Pancreas (tissue), 10 donors: ENCODE measurements at places on chromosomes 12 and 14. TPM values are rescaled to one million over a fixed set of nuclear protein-coding genes. Genes with fewer than 3 reads are reported as not detected.

FOXG1 gene
- not detected for total RNA-seq

DEPDC4 gene
- 2.2 TPM for total RNA-seq

GRCh38 chr12:77686760-77687159, 143.9 kb upstream of the NAV3 start:
- no peak for DNase-seq

GRCh38 chr12:92162079-92162478, 16.4 kb upstream of the BTG1 start:
- no peak for DNase-seq

- peak; percentile 84 for DNase-seq
Measured at GRCh38 chr14:29805415-29806123, 122.1 kb downstream of the PRKD1 start.

- DNase-seq, result no peak
Measured at GRCh38 chr14:59044707-59045106, 143.8 kb upstream of the DAAM1 start.

GRCh38 chr14:85576848-85577542, 47.1 kb downstream of the FLRT2 start:
- no peak for DNase-seq

CIDEB gene
- total RNA-seq, result 8.6 TPM

DNA sequence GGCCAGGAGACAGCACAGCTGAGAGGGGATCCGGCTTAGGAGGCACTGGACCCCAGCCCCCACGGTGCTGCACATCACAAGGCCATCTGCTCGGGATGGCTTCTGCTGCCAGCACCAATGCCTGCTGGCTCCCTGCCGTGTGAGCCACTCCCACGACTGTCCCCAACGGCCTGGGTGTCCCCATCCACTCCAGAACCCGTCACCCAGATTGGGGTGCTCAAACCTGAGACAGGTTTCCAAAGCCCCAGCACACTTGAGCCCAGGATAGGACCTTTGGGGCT, 102.4 kb downstream of the RFLNA start:
- no peak for DNase-seq

- no peak for DNase-seq
Measured at GRCh38 chr14:54881761-54882401, 20.7 kb downstream of the GCH1 start.

- no peak for DNase-seq
Measured at GRCh38 chr14:100103250-100104005, 38.2 kb downstream of the EVL start.

KLRF1 gene
- total RNA-seq, result 0.28 TPM

GRCh38 chr14:38589747-38590350, 334.0 kb upstream of the CLEC14A start:
- no peak for DNase-seq

GRCh38 chr14:94925416-94926173, 155.7 kb upstream of the GSC start:
- no peak for DNase-seq

GALNT16 gene
- total RNA-seq, result 3.0 TPM

GRCh38 chr14:22164616-22165015, 424.4 kb downstream of the DAD1 start:
- no peak for DNase-seq

DNA sequence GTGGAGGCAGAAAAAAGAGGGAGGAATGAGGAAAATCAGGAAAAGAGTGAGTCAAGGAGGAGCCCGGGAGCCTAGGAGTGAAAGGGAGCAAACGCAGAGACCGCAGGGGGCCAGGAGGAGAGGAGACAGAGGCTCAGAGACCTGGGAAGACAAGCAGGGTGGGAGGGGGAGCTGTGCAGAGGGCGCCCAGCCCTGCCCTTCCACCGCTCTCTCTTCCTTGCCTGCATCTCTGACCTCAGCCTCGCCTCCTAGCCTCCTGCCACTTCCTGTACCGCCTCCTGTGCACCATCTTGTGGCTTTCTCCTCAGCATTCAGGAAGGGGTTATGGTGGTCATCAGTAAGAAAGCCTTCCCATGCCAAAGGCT, 1.3 kb downstream of the CLSTN3 start:
- DNase-seq, result no peak

- no peak for DNase-seq
Measured at GRCh38 chr14:95246870-95247269, 72.8 kb downstream of the CLMN start.

GRCh38 chr12:43147878-43148277, 404.1 kb downstream of the ADAMTS20 start:
- DNase-seq, result no peak

GRCh38 chr14:52907949-52908348, 42.9 kb downstream of the FERMT2 start:
- DNase-seq, result no peak

DNA sequence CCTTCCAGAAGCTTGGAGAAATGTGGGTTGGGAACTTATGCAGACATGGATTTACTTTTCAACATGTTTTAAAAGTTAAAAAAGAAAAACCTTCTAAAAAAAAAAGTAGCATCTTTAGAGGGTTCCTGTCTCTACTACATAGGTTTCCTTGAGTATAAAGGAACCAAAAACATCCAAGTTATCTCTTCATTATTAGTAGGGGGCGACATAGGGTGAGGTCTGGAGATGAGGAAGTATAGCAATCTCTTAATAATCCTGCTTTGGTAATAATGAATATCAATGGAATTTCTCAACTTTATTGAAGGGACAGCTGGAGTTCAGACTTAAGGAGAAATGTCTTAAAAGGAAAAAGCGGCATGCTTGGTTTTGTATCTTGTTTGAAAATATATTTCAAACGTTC, 6.5 kb upstream of the PLXNC1 start:
- no peak for DNase-seq

GRCh38 chr12:42886160-42886559, 296.6 kb upstream of the PRICKLE1 start:
- no peak for DNase-seq

DNA sequence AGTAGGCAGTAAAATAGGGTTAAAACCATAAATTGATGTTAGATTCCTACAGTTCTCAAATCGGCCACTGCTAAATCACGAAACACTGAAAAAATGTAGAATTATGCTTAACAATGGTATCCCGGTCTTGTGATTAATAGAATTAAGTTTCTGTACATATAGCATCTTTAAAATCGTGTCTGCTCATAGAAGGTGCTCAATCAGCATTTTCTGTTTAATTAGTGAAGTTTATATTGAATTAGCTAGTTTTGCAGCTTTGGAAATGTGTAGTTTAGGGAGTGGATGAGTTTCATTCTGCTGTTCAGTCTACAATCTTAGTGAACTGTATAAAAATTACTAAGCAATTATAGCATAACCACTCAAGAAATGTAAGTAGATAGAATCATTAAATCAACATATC, 1075.8 kb upstream of the FLRT2 start:
- no peak for DNase-seq

HIGD1C gene
- not detected for total RNA-seq

ANKS1B gene
- 1.5 TPM for total RNA-seq

GRCh38 chr14:68730811-68731425, 61.9 kb downstream of the ZFP36L1 start:
- DNase-seq, result no peak

POTEG gene
- total RNA-seq, result not detected

PGF gene
- total RNA-seq, result 1.5 TPM

GRCh38 chr12:131066886-131067490, 113.3 kb downstream of the ADGRD1 start:
- no peak for DNase-seq

DNA sequence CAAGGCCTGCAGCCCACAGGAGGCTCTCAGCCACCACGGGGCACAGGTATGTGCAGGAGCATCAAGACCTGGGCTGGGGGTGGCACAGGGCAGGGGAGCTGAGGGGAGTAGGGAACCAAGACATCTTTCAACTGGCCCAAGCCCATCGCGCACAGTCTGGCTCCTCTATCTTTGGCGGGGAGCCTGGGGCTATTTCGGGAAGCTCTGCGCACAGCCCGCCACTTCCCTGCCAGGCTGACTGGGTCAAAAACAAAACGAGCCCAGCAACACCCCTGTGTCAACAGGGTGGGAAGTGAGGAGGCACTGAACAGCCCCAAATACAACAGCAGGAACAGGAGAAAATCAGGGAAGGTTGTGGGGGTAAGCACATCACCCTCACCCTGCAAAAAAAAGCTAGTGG, 83.9 kb downstream of the ARL6IP4 start:
- peak; percentile 33 for DNase-seq

DNA sequence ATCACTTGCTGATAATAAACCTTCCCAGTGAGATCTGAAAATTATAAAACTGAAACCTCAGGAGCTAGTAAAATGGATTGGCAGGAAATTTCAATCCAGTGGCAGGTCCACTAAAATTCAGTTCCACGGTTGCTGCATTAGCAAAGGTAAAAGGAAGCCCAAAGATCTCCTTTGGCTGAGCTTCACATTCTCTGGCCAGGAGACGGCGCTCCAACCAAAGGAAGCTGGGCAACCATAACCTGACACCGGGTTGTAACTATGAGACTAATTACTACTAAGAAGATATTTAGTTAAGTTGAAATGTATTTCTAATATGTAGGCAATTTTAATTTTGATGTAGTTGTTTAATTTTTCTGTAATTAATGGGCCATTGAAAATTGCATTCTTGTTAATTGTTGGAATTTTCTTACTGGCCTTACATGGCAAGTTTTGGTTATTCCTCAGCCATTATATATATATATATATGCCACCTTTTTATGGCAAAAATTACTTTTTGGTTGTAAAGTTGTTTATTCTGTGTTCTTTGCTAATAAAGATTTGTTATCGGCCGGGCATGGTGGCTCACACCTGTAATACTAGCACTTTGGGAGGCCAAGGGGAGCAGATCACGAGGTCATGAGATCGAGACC, 17.0 kb downstream of the OR8S1 start:
- DNase-seq, result no peak

DNA sequence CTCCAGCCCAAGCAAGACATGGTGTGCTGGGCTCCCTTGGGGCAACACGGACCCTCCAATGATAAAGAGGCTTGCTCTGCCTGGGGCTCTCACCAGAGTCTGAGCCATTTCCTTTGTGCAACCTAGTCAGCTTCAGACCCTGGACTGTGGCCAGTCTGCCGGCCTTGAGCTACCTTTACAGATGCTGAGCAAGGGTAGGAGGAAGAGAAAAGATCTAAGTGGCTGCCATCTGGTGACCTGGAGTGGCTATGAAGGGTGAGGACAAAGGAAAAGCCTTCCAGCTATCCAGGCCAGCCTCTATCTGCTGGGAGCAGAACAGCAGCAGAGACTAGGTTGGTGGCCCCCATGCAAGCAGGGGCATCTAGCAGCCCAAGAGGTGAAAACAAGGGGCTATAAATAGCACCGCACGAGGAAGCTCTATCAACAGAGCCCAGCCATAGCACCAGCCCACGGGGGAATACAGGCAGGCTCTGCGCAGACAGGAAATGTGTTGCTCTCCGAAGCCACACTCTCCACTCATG, 230.1 kb downstream of the FOXN3 start:
- no peak for DNase-seq

- peak; percentile 37 for DNase-seq
Measured at GRCh38 chr14:53247596-53248370, 94.7 kb upstream of the DDHD1 start.

DNA sequence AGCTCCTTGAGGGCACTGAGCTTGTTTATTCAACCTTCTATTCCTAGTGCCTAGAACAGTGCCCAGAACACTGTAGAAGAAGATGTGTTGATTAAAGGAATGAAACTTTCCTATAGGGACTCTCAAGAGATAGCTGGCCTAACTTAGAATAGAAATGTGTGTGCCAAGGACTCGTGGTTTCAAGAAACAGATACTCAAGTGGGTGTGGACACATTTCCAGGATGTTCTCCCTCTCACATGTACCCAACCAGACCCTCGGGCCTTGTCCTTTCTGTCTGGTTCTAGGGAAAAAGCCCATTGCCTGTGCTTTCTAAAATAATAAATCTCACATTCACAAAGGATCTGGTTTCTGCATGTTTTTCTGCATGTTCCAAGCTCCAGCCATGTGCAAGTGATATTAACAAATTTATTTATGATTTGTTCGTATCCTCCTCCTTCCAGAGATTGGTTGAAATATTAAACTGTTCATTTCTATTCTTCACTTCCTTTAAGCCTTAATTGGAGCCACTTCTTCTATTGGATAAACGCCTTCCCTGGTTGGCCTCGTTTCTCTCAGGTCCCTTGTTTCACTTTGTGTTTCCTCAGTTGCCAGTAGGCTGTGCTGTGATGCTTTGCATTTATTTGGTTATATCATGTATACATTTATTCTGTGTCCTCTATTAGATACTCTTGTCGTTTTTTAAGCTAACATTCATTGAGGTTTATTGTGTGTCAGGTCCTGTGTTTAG, 89.8 kb downstream of the CRADD start:
- no peak for DNase-seq

DNA sequence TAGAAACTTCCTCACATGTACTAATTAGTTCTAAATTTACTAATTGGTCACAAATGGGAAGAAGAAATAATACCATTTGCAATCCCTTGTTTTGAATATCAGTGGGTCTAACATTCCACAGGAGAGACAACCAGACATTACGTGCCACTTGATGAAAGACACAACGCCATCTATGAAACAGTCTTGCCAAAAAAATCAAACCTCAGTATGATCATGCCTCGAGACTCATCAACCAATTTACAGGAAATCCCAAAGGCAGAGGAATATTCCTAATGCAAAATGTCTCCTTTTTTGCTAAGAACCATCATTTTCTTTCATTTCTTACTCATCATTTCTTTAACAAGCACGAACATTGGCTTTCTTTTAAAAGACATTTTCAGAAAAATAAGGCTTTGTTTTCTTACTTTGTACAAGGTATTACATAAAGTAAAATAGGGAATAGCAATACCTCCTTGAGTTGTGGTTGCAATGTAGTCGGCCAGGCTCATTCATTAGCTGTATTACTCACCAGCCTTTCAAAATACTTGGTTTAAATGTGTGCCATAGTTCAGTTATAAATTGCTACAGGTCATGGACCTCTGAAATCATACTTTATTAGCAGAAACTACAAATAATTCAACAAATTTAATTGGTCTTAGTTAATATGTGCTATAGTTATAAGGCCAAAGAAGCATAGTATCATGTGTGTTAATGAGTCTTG, 436.2 kb upstream of the FLRT2 start:
- DNase-seq, result no peak

NANOG gene
- total RNA-seq, result 0.28 TPM

DNA sequence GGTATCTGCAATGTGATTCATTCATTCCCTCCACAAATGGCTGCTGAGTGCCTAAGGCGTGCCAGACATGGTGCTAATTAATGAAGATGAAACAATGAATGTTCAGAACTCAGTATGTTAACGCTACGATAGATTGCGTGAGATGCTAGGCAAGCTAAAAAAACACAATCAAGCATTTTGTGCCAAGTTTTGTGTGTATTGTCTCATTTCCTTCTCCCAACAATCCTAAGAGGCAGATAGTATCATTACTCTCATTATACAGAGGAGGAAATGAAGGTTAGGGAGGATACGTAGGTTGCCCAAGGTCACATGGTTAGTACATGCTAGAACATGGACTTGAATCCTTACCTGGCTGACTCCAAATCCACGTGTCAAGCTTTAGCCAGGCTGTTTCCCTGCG, 264.4 kb downstream of the EFCAB11 start:
- no peak for DNase-seq

RNU4-1 gene
- 1,310 TPM for total RNA-seq

GDF11 gene
- 1.5 TPM for total RNA-seq

- DNase-seq, result no peak
Measured at GRCh38 chr14:101889898-101890297, 74.5 kb upstream of the DYNC1H1 start.

FOXN4 gene
- not detected for total RNA-seq

CCND2 gene
- 61.5 TPM for total RNA-seq

BICDL1 gene
- total RNA-seq, result 6.1 TPM
